ENCODE measurements at places on chromosomes 7 and 10.

DNA sequence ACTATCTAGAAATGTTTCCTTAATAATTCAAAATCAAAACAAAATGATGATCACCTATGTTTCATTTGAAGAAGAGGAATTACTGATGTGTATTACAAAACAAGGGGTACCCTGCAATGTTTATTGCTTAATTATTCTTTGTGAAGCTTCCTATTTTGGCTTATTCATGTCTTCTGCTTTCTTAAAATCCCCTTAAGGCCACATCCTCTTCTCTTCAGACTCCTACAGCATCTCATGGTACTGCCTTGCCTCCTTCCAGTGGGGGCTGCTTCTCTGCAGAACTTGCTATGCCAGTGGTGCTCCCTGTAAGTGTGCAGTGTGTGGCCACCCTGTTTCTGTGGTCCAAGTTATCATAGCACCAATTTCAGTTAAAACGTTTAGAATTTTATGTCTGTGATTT, 35.0 kb downstream of the CCDC146 start:
- no peak for DNase-seq

GRCh38 chr10:128009372-128010126, 102.6 kb downstream of the PTPRE start:
- no peak for DNase-seq

DNA sequence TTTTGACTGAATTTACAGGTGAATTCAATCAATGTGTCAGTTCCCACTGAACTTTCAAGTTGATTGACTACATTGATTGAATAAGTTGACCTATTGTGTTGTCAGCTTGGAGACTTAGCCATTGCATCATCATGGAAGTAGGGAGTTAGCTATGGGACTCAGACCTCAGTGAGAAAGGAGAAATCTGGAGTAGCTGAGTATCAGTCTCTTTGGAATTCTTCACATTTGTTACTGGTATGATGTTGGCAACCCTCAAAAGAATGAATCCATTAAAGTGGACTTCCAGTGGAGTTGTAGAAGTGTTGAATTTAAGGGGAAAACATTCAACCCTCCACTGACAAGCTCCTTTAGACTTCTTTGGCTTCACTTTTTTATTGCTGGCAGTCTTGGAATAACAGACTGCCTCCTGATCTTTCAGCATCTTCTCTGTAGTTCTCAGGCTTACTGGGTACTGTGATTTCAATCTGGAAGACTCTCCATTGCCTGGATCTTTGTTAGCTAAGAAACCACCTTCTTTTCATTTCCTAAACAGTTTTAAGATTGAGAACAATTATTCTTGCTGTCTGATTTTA, 160.3 kb upstream of the NRP1 start:
- DNase-seq = no peak

DNA sequence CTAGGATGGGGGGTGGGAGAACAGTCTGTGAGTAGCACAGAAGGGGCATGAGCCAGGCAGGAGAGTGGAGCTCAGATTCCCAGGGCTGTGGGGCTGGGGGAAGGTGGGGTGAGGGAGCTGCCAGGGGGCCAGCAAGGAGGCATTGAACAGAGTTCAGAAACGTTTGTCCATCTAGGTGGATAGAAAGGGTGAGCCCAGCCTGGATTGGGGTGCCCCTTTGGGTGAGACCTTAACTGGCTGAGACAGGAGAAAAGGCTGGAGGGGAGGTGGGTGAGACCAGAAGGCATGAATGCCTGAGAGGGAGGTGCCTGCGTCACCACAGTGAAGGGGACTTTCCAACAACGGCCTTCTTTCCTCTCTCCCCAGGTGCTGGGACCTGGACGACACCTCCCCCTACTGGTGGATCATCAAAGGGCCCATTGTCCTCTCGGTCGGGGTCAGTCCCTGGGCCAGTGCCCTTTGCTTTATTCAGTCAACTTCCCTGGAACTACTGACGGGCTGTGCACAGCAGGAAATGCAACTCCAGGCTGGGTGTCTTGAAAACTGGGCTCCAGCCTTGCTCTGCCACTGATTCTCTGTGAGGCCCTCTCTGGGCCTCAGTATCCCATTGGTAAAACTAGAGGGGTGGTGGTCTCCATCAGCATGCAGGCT, 11.0 kb downstream of the GHRHR start:
- no peak for DNase-seq

- DNase-seq = no peak
These were observed 3.9 kb upstream of the NRF1 start for GRCh38 chr7:129607471-129608120.

- DNase-seq = no peak
These were observed 3.6 kb downstream of the ADCK2 start for GRCh38 chr7:140676306-140676705.

DNA sequence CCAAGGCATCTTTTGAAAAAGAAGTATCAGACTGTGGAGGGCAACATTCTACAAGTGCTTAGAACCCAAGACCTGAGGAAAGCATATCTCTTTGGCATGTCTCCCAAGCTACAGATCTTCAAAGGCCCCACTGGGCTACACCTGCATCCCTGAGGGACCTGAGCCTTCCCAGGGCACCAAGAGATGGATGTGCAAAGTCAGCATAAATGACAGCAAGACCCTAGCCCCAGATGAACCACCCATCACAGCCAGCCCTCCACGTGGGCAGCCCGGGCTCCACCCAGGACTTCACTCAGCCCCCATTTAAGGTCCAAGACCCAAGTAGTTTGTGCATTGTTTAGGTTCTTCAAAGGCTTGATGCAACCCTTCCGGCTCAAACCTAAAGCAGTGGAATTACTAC, 123.5 kb downstream of the SFMBT2 start:
- DNase-seq = no peak

DNA sequence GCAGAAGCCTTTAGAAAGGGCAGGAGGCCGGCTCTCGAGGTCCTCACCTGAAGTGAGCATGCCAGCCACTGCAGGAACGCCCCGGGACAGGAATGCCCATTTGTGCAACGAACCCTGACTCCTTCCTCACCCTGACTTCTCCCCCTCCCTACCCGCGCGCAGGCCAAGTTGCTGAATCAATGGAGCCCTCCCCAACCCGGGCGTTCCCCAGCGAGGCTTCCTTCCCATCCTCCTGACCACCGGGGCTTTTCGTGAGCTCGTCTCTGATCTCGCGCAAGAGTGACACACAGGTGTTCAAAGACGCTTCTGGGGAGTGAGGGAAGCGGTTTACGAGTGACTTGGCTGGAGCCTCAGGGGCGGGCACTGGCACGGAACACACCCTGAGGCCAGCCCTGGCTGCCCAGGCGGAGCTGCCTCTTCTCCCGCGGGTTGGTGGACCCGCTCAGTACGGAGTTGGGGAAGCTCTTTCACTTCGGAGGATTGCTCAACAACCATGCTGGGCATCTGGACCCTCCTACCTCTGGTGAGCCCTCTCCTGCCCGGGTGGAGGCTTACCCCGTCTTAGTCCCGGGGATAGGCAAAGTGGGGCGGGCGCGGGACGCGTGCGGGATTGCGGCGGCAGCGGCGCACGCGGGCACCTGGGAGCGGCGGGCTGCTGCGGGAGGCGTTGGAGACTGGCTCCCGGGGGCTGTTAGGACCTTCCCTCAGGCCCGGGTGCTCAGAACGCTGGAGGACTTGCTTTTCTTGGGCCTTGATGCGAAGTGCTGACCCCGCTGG, at the start of gene FAS:
Gene FAS, plus strand, starts transcription at position 415 of the 777 bp plus-strand sequence. Its CDS starts 79 bp downstream, at position 494.
- DNase-seq = peak; percentile 62

DNA sequence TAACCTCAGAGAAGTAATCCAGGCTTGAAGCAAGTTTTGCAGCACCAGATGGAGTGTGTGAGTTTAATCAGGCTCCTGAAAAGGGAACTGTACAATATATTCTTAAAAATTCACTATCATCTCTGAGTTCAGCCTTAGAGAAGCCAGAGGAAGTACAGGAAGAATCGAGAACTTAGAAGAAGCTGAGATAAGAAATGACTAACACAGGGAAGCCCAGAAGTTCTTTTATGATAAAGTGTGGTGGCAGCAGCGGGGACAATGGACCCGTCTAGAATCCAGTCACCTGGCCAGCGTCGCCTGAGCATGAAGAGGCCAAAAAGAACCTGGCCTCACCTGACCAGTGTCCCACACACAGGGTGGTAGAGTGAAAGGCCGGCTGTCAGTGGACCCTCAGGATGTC, 161.0 kb downstream of the USP6NL start:
- DNase-seq = no peak

- DNase-seq = no peak
These were observed 159.3 kb downstream of the LCOR start for GRCh38 chr10:96991313-96991841.

- no peak for DNase-seq
These were observed 18.5 kb downstream of the DIP2C start for GRCh38 chr10:670990-671389.

- DNase-seq = no peak
These were observed 123.2 kb upstream of the UNC5B start for GRCh38 chr10:71089162-71089561.

DNA sequence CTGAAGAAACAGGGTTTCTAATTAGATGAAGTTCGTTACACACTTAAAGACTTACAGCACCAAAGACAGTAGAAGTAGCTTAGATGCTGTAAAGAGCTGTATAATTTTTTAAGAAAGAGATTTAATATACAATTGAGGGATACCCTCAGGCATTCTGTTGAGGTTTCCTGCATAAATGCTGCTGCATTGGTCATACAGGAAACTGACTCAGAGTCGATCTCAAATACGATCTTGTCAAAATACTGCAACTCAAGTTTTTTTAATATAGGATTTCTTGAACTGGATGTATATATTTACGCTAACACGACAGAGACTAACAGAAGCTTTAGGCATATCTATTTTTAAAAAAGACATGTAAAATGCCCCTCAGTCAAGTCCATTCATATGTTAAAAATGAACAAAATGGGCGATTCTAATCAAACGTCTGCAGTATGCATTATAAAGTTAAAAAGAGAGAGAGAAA, 2.4 kb upstream of the ARID5B start:
- no peak for DNase-seq

GRCh38 chr10:44911081-44911540, at the start of gene TMEM72:
Gene TMEM72, plus strand, starts transcription at chr10:44911337. Its CDS starts 176 bp downstream, at chr10:44911513.
- DNase-seq = no peak

- no peak for DNase-seq
These were observed 27.2 kb downstream of the ADCYAP1R1 start for GRCh38 chr7:31079126-31079823.

GRCh38 chr7:117675497-117676435, 195.9 kb downstream of the CFTR start:
- DNase-seq = no peak

DNA sequence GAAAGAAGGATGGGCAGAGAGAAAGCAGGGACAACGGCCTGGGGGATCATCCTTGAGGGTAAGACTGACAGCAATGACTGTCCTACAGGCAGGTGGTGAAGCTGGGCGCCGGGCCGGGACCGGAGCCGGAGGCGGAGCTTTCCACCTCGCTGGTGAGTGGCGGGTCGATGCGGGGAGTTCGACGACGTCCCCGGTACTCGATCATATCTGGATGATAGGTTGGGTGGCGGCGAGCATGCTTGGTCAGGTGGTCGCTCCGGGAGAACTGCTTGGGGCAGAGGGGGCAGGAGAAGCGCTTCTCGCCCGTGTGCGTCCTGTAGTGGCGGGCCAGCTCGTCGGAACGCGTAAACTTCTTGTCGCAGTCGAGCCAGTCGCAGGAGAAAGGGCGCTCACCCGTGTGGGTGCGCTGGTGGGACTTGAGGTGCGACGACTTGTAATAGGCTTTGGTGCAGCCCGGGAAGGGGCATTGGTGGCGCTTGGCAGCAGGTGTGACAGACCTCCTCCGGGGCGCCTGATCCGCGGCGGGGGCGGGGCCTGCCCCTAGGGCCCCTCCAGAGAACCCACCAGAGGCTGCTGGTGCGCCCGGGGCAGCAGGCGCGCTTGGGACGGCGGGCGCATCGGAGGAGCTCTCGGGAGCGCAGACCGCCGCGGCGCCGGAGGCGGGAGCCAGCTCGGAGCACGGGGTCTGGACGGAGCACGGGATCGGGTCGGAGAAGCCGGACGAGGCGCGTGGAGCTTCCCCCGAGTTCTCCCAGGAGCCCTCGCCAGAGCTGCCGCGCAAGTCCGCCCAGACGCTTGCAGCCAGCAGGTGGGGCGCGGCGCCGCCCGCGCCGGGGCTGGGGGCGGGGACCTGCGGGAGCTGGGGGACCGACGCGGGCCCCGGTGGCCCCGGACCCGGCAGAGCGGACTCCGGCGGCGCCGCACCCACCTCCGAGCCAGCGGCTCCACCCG, 752 bp downstream of the KLF14 start:
- DNase-seq = no peak

DNA sequence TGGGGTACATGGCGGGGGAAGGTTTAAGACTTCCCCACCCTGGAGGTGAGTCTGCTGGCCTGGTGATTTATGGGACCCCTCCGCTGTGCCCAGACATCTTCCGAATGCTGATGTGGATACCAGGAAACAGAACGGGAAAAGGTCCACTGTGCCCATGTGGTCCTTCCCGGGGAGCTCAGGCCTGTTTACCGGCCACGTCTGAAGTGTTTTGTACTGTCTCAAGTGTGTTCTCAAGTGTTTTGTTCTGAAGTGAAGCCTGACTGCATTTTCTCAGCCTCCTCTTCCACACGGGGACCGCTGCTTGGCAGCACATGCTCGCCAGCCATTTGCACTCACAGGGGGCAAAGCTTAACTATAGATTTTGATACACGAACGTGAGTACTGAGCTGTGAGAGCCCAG, 127.2 kb downstream of the TEX36 start:
- no peak for DNase-seq

GRCh38 chr7:106895246-106895864, 30.3 kb downstream of the PIK3CG start:
- DNase-seq = no peak

- DNase-seq = no peak
These were observed 265.9 kb upstream of the ZMIZ1 start for GRCh38 chr10:78802866-78803265.

- no peak for DNase-seq
These were observed 297.2 kb upstream of the KAT6B start for GRCh38 chr10:74529205-74529604.

DNA sequence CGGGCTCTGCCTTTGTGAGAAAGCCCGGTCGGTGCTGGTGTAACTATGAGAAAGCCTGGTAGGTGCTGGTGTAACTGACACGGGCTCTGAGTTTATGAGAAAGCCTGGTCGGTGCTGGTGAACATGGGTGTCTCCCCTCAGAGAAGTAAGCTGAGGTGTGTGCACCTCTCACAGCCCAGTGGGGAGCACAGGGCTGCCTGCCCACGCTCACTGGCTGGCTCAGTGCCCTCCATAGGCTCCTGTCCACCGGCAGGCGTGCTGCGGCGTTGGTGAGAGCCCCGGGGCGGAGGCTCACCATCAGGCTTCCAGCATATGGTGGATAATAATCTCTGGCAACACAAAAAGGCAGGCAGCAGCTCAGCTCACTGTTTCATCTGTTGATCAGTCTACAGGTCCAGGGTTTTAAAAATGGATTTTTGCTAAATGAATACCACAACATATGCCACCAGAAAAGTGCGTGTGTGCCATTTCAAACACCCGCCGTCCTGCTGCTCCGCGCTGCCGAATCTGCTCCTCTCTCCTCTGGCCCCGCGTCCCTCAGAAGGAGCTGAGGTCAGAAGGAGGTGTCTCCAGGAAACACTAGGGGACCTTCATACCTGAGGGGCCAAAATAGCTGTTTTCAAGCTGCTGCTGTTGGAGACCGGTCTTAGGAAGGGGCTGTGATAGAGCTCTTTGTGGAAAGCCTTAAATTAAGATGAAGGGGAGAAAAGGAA, 365.7 kb downstream of the DNAJB6 start:
- no peak for DNase-seq
